Posterior cingulate gyrus (tissue), 11 donors: ENCODE measurements at places on chromosomes 6 and 20.

DNA sequence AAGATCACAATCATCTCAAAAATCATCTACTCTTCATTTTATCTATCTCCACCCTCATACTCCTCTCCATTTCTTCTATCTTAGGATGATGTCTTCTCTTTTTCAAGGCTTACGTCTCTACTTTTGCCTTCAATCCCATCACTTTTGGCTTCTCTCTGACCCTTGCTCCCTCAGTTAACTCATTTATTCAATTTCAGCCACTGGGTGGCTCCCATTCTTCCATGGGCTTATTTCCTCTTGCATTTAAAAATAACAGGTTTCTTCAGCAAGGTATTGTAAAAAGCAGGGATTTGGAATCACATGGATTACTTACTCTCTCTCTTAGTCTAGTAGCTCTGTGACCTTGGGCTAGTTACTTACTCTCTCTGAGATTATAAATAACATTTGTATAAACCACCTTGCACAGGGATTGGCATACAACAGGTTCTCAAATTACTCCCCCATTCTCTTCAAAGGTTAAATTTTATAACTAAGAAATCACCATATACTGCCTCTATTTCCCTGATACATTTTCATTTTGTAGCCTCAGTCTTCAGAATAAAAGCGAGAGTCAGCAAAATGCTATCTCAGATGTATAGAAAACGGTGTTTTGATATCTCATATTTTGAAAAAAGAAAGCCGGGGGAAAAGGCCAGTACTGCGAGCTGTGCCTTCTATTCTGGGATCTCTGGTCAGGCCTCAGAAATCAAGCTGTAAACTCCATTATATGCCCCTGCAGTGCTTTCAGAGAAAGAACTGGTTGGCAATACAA, 5.5 kb downstream of the ZSCAN12 start:
- DNase-seq = no peak

GRCh38 chr6:34178357-34179105, 32.6 kb upstream of the GRM4 start:
- no peak for DNase-seq

DNA sequence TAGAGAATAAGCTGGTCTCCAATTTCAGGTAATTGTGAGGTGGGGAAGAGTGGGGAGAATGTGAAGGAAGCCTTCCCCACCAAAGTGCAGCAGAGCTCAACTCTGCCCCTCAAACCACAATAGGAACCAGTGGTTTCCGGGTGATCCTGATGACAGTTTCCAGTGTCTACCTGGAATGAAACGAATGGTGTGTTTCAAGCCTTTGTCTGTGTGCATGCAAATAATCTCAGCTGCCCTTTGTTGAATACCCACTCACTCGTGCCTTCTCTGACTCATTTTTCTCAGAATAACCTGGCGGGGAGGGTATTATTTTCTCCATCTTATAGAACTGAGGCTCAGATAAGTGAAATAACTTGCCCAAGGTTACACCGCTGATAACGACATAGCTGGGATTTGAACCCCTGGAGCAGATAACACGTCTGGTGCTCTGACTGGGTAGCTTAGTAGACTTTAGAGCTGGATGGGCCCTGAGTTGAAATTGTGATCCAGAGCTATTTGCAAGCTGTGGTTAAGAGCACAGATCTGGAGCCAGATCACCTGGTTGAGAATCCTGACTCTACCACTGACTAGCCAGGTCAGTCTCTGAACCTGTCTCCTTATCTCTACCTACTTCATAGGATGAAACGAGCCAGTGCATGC, 85.1 kb downstream of the EYA2 start:
- no peak for DNase-seq

DNA sequence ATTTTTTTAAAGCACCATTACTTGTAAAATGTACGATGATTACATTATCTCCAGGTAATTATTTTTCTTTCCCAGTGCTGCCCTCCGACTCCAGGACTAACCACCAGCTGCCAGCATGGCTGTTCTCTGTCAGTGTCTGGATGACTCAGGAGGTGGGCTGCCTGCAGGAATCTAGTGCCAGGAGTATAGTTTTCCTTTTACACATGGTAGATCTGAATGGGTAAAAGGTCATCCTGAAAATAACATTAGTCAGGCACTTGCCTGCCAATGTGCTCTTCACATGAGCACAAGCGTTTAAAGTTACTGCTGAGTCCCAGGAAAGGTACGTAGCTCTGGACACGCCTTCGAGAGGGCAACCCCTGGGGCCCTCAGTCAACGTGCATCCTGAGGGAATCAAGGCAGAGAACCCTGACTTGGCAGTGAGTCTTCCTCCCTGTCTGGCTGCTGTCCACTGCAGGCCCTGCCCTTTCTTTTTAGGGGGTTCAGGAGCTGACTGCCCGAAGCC, 2.4 kb downstream of the DYNLT1 start:
- no peak for DNase-seq

- DNase-seq = no peak
Measured at GRCh38 chr6:163525926-163526325, 111.4 kb downstream of the QKI start.

DNA sequence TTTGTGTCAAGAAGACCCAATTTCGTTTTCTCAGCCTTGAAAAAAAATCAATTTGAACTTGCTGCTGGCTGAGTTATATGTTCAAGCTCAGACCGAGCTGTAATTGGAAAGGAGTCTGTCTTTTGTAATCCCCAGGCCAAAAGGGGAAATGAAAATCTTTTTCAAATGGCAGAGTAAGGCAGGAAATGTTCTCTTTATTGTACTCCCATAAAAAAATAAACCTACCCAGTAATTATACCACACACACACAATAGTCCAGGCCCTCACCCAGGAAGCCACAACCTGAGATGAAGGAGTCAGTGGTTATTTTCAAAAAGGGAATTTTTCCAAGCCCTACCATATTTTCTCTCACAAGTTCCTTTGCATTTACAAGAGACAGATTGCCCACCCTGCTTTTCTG, 45.3 kb downstream of the CLIC5 start:
- DNase-seq = no peak

GRCh38 chr6:97073903-97074302, 149.4 kb downstream of the KLHL32 start:
- no peak for DNase-seq

- DNase-seq = no peak
Measured at GRCh38 chr20:39643292-39643691, 681.1 kb downstream of the DHX35 start.

GRCh38 chr6:150377211-150377781, 8.5 kb downstream of the IYD start:
- no peak for DNase-seq

- no peak for DNase-seq
Measured at GRCh38 chr6:50992704-50993625, 174.3 kb downstream of the TFAP2B start.

- DNase-seq = no peak
Measured at GRCh38 chr6:25384967-25385366, 105.8 kb downstream of the CARMIL1 start.
